ENCODE measurements at places on chromosomes 13 and 19. TPM values are rescaled to one million over a fixed set of nuclear protein-coding genes. Genes with fewer than 3 reads are reported as not detected.

DNA sequence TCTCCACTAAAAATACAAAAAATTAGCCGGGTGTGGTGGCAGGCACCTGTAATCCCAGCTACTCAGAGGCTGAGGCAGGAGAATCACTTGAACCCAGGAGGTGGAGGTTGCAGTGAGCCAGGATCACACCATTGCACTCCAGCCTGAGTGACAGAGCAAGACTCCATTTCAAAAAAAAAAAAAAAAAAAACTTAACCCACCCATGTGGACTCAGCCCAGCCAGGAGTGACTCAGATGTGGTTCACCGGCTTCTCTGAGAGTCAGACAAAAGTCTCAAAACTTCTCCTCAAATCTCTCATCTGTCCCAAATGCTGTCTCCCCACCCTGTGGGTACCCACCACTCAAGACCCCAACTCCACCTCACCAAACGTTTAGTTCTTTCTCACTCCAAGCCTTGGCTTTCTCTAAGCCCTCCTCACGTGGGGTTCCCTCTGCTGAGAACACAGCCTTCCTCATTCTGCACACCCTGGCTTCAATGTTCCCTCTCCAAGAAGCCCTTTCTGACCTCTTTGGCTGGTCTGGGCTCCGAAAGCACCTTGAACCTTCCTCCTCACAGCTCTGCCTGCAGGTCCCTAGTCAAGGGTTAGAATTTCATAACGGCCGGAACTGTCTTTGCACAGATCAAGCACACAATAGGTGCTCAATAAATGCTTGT is 11.1 kb upstream of the RAB3A start:
- no peak for DNase-seq

DNA sequence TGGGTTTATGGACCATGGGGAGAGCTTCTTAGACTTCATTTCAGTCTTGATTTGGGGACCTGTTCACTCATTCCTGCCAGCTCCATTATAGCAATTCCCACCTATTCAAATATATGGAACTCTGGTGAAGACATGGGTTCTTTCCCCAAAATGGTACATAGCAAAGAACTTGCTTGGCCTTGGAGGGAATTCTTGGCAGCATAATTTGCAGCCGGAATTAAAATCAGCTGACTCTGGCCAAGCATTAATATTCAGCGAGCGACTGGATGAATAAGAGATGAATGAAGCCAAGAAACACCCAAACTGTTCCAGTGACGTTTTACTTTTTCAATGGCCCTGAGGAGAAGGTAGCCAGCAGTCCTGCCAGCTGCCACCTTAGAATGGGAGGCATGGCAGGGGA is 88.4 kb upstream of the SOX1 start:
- DNase-seq, result no peak

- DNase-seq, result no peak
Measured at GRCh38 chr19:793806-794205, 3.4 kb upstream of the PTBP1 start.

GRCh38 chr19:30752876-30753275 is 380.7 kb downstream of the ZNF536 start:
- no peak for DNase-seq

GRCh38 chr13:35690581-35691207 is 214.2 kb upstream of the MAB21L1 start:
- DNase-seq, result no peak

DNA sequence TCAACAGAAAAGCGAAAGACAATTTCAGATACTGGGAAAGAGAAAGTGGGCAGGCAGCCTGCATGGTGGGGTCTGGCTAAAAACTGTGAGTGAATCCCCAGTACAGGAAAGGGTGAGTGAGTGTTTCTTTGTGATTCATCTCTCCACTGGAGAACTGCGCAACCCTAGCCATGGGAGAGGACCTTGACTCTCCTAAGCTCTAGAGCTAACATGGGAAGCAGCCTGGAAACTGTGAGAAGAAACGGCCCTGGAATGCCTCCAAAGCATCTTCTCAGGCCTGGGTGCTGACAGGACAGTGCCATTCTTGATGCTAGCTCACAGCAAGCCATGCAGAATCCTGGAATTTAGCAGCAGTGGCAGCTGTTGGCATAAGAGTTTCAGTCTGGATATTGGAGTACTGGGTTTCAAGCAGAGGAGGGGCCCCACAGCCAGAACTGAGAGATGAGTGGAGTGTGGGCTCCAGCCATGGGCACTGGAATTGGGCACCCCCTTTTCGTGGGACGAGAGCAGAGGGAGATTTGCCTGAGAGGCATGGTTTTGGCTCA is 18.7 kb upstream of the SLAIN1 start:
- DNase-seq, result no peak

GRCh38 chr19:29840066-29840950 is 28.5 kb downstream of the CCNE1 start:
- DNase-seq, result no peak

- DNase-seq, result no peak
Measured at GRCh38 chr19:12628040-12629022, 17.6 kb downstream of the ZNF791 start.

The LRRC25 gene
- 0.18 TPM for total RNA-seq

The SMIM44 gene
- not detected for total RNA-seq

The NLRP4 gene
- total RNA-seq, result not detected

DNA sequence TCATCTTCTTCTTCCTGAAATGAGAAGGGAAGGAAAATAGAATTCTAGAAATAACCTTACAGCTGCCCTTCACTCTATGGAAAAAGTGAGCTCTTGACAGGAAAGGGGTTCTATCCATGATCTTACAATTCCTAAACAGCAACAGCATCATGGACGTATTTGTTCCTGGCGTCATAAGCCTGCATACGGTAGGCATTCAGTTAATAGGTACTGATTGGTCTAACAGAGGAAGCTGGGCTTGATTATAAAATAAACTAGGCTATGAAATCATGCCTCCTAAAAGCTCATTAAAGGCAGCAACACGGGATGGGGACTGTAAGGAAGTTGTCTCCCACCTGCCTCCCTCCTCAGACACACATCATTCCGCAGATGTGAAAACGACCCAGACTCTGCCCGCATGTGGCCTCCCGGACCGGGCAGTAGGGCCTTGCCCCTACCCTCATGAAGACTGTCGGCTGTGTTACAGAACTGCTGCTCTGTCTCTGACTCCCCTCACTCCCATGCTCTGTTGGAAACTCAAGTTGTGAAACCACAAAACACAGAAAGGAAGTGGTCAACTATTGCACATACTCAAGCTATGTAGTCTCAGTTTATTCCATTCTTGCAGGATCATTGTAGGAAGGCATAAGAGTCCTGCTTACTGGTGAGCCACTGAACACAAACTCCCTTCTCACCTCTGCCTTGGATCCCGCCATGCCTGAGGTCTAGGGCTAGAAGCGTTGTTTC is 129.8 kb downstream of the DLEU7 start:
- no peak for DNase-seq

- no peak for DNase-seq
Measured at GRCh38 chr19:11195681-11196080, 1.7 kb downstream of the KANK2 start.

- no peak for DNase-seq
Measured at GRCh38 chr13:28503182-28503967, 8.4 kb upstream of the FLT1 start.

DNA sequence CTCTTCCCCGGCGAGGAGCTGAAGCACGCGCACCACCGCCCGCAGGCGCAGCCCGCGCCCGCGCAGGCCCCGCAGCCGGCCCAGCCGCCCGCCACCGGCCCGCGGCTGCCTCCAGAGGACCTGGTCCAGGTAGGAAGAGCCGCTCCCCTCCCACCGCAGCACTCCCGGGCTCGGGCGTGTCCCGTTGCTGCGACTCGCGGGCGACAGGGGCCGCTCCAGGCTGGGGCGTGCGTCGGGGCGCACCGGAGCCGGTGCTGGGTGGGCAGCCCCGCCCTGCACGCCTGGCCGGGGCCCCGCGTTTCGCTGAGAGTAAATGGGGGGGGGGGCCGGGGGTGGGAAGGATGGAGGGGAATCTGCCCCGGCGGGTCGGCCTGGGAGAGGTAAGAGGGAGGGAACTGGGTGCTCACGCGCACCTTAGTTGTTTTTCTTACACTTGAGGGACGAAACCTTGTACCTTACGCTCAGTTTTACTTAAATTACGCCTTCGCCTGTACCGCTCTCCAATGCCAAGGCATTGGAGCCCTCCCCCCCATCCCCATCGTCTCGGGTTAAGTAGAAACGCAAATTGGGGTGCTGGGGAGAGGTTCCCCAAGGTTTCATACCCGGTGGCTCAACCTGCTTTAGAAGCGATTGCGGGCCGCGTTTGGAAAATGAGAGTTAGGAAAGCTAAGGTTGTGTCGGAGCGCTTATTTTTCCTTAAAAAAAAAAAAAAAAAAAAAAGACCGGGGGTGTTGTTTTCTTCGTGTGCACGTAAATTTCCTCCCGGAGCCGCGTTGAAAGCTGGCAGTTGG is 850 bp downstream of the KLF5 start:
- peak; percentile 66 for DNase-seq

- DNase-seq, result no peak
Measured at GRCh38 chr13:36261976-36262375, 35.6 kb downstream of the CCDC169 start.

The ERICH6B gene
- not detected for total RNA-seq

GRCh38 chr13:33186861-33187291 is 98.7 kb downstream of the STARD13 start:
- DNase-seq, result no peak

The CPB2 gene
- total RNA-seq, result not detected

- no peak for DNase-seq
Measured at GRCh38 chr13:41905600-41906254, 55.2 kb downstream of the VWA8 start.

DNA sequence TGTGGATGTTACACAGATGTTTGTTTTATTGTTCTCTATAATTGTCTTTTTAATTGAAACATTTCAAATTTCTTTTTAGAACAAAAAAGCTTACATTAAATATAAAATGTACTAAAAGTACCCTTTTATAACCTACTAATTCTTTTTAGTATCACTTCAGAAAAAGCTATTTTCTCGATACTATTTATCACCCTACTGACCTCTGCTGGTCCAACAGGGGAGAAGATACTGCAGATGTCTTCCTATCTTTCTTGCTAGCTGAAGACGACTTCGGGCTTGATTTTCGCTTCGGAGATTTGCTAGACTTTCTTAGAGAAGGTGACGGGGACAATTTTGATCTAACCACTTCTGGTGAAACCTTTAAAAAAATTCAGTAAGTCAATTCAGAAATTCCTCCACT is 42.4 kb downstream of the ZC3H13 start:
- DNase-seq, result no peak

The CAPN12 gene
- total RNA-seq, result 6.1 TPM

DNA sequence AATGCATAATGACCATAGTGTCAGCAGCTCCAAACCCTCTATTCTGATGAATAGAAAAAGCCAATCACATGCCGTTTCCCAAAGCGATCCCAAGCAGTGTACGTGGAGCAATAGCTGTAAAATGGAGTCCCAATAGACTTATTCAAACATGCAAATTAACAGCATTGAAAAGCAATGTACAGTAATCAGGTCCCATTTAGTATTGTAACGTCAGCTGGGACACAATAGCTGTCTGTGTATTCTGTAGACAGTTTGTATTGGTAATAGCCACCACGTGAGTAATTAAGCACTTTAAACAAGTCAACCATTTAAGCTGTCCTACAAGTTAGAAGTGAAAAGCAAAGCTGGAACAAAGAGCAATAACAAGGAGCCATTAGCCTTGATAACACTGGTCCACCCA is 698.2 kb downstream of the PCDH17 start:
- no peak for DNase-seq

DNA sequence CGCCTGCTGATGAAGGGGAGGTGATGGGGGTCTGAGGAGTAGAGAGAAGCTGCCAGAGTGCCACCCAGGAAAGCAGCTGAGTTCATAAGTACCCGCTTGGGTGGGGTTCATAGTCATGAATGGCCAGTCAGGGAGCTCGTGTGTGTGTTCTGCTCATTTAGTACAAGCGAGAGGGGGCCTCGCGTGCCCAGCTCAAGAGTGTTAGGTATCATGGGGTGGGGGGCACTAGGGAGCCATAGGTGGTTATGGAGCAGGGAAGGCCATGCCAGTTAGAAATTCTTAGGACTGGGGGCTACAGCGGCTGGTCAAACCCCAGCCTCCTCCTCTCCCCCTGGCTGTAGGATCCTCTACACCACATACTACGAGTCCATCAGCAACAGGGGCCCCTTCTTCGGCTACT is 46.8 kb downstream of the CD320 start:
- DNase-seq, result no peak

GRCh38 chr13:45422731-45423292 is 4.6 kb upstream of the SLC25A30 start:
- no peak for DNase-seq

The KLK12 gene
- not detected for total RNA-seq

GRCh38 chr19:18865973-18866799 is 29.8 kb downstream of the CERS1 start:
- peak; percentile 65 for DNase-seq

The ZNF177 gene
- 12.6 TPM for total RNA-seq

DNA sequence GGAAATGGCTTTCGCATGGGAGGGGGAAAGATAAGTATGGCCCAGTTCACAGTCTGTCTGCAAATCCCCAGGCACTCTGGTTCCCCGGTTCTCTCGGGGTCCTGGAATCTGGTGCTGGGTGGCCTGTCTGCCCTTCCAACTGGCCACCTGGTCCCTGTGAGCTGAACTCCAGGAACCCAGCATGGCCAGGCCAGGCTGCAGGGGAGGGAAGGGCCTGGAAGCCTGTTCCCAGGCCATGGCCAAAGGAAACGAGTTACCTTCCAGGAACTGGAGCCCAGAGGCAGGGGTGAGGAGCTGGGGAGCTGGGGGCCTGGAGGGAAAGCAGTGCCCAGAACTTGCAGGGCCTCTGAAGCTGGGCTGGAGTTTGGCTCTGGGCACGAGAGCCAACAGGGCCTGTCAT is 19.1 kb upstream of the PNMA8C start:
- no peak for DNase-seq

The CGB7 gene
- total RNA-seq, result 26.5 TPM

The RUBCNL gene
- 3.2 TPM for total RNA-seq

DNA sequence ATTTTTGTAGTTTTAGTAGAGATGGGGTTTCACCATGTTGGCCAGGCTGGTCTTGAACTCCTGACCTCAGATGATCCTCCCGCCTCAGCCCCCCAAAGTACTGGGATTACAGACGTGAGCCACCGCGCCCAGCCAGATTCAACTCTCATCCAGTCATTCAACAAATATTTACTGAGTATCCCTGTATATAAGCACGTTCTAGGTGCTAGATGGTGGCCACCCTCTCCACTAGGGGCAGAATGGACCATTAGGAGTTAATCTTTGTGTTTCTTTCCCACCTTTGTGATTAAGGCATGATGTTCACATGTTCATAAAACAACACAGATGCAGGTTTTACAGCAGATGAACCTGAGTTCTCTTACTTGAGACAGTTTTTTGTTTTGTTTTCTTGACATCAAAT is 7.3 kb downstream of the SHKBP1 start:
- DNase-seq, result no peak

GRCh38 chr13:98484289-98485219 is 92.4 kb downstream of the STK24 start:
- DNase-seq, result peak; percentile 45

- no peak for DNase-seq
Measured at GRCh38 chr13:95604556-95604915, 40.0 kb downstream of the DZIP1 start.

- no peak for DNase-seq
Measured at GRCh38 chr13:25267715-25268114, 19.6 kb downstream of the MTMR6 start.

The FXYD3 gene
- total RNA-seq, result 8.3 TPM

The ZNF536 gene
- total RNA-seq, result 9.2 TPM

The CFAP97D2 gene
- total RNA-seq, result not detected
